ENCODE measurements at places on chromosomes 2 and 18. TPM values are rescaled to one million over a fixed set of nuclear protein-coding genes. Genes with fewer than 3 reads are reported as not detected.

The CCDC102B gene
- total RNA-seq = 45.7 TPM

The SLC38A11 gene
- 0.55 TPM for total RNA-seq

The ABCB11 gene
- total RNA-seq = not detected

The CTIF gene
- total RNA-seq = 43.4 TPM

The CD207 gene
- total RNA-seq = not detected

The IL36G gene
- total RNA-seq = not detected

The CRYGC gene
- not detected for total RNA-seq

The LPIN2 gene
- total RNA-seq = 33.9 TPM

The DSG1 gene
- total RNA-seq = not detected

Data from smooth muscle cell of bladder (primary cell).